ENCODE measurements at places on chromosomes 3 and 15.

DNA sequence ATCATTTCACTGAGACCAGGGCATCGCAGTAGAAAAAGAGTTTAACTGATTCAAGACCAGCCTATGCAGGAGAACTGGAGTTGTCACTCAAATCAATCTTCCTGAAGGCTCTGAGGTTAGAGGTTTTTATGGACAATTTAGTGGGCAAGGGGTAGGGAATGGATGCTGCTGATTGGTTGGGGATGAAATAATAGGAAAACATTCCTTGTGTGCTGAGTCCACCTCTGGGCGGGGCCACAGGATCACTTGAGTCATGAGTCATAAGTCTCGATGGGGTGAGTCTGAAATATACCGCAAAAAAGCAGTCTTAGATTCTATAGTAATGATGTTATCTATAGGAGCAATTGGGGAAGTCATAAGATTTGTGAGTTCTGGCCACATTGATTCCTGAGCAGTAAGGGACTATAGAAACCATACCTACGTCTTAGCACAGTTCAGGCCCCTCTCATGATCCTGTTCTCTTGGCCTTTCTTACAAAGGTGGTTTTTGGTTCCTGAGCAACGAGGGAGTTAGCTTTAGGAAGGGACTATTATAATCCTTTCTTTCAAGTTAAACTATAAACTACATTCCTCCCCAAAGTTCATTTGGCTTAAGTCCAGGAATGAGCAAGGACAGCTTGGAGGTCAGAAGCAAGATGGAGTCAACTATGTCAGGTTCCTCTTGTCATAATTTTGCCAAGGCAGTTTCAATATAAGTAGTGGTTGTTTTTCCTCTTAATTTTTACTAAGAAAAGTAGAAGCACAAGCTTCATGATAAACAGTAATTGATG, 2.7 kb upstream of the OPA1 start:
- DNase-seq, result no peak

DNA sequence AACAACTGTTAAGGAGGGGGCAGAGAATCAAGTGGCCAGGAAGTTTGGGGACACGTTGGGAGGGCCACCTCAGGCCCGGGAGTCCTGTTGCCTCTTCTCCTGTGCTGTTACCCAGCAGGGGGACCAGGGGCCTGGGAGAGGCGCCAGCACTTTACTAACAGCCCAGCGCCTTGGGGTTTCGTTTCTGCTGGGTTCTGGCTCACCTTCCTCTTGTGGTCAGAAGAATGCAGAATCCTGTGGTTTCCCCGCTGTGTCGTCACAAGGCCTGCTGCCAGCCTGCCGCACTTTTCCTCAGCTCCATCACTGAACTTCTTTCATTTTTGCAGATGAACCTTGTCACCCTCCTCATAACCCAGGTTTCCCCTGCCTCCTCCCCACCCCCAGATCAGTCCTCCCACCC, 67.7 kb downstream of the SLC30A4 start:
- peak; percentile 80 for DNase-seq

- peak; percentile 38 for DNase-seq
Measured at GRCh38 chr15:100106732-100107131, 235.0 kb downstream of the ADAMTS17 start.

DNA sequence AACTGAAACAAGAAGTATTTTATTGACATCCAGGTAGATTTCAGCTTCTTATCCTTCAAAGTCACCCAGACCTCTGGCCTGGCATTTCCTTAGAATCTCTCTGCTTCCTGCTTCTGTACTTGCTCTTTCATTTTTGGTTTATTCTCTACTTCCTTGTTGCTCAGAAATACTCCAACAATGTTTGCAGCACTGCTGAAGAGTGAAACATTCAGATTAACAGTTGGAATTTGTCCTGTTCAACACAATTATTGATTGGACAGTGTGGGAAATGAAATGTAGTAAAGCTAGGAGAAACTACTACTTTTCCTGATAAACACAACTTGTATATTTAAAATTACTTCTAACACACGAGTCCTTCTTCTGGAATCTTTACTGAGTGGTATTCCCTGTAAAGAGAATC, 81.0 kb upstream of the MEIS2 start:
- DNase-seq, result no peak

GRCh38 chr15:63052961-63053698, 10.6 kb downstream of the TPM1 start:
- DNase-seq, result peak; percentile 87

DNA sequence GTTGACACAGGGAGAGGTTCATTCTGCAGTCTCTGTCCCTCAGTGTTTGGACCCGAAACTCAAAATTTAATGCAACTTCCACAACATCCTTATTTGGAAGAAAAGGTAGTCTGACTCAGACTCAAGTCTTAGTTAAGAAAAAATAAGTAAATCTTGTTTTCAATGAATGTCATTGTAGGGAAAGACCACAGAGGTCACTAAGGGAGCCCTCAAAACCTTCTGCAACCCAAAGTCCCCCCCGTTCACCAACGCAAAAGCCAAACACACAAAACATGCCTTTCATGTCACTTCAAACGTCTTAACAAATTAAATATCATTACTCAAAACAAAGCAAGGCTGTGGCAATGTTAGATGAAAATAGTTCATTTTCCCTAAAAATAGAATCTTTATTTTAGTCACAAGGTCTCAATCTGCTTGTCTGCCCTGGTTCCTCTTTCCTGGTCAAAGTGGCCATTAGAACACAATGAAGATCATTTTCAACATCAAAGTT, 20.9 kb upstream of the SSUH2 start:
- no peak for DNase-seq

Measured in sigmoid colon (tissue), 7 donors.